ENCODE measurements at places on chromosomes 5 and 9.

- DNase-seq: no peak
Observed at GRCh38 chr9:31623511-31623910, 760.9 kb upstream of the ACO1 start.

DNA sequence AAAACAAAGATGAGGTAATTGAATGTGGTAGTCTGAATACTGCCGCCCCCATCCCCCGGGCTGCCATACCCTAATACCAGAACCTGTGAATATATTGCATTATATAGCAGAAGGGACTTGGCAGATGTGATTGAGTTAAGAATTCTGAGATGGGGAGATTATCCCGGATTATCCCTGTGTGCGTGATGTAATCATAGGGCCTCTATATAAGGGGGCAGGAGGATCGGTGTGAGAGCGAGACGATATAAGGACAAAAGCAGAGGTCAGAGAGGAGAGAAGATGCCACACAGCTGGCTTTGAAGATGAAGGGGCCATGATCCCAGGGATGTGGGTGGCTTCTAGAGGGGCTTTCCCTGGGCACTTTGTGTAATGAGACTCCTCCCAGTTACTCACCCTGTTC, 101.7 kb upstream of the TLE1 start:
- DNase-seq: no peak

GRCh38 chr5:105640328-105640727, 2030.4 kb downstream of the EFNA5 start:
- no peak for DNase-seq

DNA sequence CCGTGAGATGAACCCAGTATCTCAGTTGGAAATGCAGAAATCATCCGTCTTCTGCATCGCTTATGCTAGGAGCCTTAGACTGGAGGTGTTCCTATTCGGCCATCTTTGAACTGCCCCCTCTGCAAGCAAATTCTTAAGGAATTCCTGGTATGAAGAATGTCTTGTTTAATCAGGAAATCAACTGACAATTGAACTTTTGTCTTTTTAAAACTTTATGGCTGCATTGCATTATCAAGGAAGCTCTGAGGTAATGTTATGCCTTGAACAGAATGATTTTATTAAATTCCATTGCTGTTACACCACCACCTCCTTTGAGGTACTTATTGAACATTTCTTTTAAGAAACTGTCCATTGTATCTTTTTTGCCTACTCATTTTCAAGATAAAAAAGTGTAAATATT, 1915.7 kb upstream of the CDH9 start:
- DNase-seq: no peak

DNA sequence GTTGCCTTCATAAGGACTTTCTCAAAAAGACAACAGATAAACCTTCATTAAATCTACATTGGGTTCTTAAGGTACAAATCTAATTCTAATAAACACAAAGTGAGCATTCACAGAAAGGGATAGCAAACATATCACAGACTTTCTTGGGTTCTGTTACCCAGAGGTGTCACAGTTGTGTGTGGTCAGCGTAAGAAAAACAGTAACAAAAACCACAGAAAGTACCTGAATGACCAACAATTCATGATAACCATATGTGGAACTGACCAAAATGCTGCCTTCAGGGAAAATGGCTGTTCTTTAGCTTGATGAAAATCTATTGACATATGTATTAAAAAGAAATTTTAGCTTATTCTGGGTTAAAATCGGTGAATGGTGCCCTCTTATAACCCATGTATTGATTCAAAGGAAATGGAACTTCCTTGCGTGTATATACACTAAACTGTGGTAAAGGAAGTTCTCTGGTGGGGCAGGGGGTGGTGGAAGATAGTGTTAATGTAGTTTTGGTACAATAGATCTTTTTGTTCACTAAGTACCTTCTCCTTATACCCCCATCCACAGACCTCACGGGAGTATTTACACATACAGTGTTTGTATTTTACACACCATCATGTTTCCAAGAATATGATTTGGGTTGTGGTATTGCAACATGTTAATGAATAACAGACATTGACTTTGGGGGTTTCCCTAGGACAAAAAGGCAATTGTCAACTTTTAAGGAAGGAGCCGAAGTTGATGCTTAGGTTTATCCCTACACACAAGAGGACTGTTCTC, 152.5 kb downstream of the APBA1 start:
- DNase-seq: no peak

DNA sequence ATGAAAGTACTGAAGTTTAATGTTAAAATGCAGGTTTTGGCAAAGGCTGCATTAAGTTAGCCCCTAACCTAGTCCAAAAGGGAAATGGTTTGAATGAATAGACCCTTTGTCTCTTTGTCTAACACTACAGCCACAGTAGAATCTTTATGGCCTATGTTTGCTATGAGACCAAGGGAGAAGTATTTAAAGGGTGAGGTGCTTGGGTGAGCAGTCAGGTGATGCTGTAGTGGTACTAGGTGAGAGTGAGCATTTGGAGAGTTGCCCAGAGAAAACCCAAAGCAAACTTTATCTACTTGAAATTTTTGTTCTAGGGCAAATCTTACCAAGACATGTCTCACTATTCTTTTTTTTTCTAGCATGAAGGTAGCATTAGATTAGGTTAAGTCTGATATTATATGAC, 1961.4 kb upstream of the WWC1 start:
- DNase-seq: no peak

DNA sequence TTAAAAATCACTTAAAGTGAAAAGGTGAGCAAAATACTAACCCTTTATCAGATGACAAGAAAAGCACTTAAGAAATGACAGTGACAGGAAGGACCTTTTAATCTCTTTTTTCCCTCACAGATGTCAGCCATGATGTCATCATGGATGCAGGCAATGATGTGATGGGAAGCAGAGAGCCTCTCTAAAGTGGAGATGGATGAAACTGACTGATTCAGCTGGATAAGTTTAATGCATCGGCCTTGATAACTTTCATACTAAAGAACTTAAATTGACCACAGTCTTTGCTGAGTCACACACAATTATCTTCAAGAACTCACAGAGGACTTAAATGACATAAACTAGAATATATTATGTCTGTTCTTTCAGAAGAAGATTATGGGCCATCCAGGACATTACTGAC, 153.2 kb upstream of the FGF10 start:
- no peak for DNase-seq

DNA sequence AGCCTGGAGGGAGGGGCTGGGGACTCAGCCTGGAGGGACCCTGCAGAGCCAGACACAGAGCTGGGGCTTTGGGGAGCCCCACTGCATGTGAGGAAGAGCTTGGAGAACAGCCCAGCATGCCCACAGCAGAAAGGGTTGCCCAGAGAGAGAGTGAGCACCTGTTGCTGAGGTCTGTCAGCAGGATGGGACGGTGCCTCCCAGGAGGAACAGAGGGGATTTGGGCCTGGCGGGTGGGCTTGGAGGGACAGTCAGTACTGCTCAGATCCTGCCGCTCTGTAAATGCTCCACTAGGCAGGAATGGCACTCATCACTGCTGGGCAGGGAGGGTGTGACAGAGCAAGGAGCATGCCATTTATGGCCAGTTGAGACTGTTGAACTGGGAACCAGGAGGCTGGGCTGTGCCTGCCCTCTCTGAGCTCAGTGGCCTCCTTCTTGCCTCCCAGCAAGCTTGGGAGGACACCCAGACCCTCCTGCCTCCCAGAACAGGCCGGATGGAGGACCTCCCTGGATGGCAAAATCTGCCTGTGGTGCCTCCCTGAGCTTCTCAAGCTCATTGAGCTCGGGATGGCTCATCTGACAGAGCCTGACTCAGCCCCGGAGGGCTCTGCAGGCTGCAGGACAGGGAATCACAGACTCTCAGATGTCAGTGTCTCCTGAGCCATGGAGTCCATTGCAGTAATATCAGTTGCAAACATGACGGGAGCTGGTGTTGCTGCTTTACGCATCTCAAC, 786 bp upstream of the HRCT1 start:
- no peak for DNase-seq

GRCh38 chr5:14781106-14781505, 90.5 kb downstream of the ANKH start:
- DNase-seq: no peak

GRCh38 chr9:122941582-122942234, 888 bp downstream of the RABGAP1 start:
- no peak for DNase-seq

DNA sequence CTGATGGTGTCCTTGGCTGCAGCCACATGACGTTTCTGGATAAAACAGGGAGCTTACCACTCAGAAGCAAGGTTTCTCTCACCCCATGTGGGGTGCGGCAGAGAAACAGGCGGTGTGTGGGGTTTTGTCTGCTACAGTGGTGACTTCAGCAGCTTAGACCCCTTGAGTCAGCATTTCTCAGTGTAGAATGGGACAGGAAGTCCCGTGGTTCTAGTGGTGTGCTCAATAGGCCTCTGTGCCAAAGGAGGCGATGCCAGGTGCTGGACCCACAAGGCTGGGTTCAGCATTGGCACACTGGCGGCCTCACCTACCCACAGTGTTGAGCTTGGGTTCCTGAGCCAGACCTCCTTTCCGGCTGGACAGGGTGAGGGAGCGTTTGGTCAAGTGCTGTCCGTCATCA, 125.2 kb upstream of the SMIM23 start:
- no peak for DNase-seq

DNA sequence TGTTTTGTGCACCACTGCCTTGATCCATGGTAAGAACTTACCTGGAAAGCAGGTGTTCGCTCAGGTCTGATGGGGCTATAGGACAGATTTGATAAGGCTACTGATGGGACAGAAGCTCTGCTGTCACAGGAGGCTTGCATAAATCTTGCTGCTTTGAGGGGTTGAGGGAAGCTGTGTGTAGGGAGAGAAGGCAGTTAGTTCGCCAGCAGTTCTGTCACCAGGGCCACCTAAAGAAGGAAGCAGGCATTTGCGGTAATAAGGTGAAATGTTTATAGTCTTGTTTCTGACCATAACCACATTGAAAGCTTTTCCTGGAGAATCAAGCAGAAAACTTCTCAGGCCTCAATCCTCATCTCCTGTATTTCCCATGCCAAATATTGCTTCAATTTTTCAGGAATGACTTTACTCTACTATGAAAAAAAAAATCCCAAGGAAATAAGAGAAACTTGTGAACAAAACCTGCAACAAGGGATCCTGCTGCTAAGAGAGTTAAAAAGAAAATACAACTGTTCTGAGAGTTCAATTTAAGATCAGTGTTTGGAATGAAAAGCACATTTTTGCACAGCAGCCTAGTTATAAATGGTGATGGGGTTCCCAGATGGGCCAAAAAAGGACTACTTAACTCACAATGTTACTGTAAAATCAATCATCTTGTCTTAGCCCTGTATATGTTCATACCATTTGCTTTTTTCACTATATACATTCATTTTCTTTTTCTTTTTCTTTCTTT, 122.0 kb upstream of the RANBP3L start:
- no peak for DNase-seq

GRCh38 chr5:61450493-61451279, 118.6 kb downstream of the ZSWIM6 start:
- no peak for DNase-seq

GRCh38 chr9:74554751-74555419, 57.8 kb downstream of the RORB start:
- DNase-seq: no peak

GRCh38 chr5:136781464-136781863, 416.1 kb upstream of the TRPC7 start:
- no peak for DNase-seq

DNA sequence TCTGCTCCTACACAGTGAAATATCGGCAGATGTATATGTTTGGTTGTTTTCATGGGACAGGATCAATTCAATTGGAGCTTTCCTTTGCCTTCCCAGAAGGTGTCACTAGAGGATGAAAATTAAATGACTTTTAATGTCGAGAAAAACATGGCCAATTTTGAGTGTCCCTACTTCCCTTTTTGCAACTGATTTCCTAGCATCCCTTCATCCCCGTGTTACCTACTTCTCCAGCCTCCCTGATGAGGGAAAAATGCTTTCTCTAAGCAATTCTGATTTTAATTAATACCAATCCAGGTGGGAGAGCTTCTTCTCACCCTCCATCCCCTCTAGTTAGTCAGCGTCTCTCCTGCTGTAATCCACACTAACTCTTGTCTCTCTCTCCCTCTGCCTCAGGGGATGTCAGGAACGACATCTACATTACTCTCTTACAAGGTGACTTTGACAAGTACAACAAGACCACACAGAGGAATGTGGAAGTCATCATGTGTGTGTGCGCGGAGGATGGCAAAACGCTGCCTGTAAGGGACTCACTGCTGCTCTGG, 64.9 kb downstream of the DOCK2 start:
- no peak for DNase-seq

DNA sequence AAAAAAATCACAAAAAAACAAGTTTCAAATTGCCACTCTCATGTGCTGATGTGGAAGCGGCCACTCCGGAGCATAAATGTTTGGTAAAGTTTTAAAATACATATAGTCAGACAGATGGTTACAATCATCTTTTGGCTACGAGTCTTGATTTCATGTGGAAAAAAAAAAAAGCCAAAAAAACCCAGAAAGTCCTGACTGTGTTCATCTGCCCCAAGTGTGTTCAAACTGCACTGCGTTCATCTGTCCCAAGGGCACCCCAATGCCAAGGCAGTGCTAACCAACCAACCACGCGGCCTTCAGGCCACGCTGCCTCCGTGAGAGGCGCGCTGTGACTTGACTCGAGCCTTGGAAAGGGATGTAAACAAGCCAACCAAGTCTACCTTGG, 127.1 kb downstream of the MYO10 start:
- no peak for DNase-seq

DNA sequence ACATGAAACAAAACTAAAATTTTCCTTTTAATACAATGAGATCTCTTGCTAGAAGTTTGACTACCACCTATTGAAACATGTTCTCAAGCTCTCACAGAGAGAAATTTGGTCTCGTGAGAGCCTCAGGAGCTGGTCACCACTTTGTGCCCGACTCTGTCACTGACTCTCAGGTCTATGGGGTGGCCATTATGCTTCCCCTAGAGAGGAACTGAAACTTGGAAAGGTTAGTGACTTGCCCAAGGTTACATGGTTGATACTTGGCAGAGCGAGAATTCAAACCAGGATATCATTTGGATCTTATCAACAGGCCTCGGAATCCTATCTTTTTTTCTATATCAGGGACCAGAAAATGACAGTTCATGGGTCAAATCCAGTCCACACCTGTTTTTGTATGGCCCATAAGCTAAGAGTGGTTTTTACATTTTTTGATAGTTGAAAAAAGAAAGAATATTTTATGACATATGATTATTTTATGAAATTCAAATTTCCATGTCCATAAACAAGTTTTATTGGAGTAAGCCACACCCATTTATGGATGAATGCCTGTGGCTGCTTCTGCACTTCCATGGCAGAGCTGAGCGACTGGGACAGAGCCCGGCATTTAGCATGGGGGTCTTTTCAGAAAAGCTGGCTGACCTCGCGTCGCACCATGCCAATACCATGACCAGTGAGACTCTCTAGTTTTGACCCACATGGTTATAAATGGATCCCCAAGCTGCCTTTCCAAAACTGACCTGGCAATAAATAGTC, 44.8 kb upstream of the EQTN start:
- no peak for DNase-seq

DNA sequence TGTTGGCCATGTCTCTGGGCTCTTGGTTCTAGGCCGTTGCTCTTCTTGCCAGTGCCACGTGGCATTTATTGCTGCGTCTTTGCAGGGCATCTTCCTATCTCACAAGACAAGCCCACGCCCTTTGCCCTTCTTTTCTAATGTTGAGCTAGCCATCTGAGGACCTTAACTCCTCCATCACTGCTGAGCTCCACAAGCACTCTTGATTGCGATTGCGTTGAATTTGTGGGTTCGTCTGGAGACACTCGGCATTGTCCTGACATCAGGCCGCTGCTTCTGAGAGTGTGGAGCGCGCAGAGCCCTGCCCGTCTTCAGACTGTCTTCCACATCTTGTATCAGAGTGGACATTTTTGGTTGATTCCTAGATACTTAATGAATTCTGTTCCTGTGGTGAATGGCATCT, 14.5 kb upstream of the FCN1 start:
- DNase-seq: no peak
